ENCODE measurements at places on chromosomes 2 and 18.

DNA sequence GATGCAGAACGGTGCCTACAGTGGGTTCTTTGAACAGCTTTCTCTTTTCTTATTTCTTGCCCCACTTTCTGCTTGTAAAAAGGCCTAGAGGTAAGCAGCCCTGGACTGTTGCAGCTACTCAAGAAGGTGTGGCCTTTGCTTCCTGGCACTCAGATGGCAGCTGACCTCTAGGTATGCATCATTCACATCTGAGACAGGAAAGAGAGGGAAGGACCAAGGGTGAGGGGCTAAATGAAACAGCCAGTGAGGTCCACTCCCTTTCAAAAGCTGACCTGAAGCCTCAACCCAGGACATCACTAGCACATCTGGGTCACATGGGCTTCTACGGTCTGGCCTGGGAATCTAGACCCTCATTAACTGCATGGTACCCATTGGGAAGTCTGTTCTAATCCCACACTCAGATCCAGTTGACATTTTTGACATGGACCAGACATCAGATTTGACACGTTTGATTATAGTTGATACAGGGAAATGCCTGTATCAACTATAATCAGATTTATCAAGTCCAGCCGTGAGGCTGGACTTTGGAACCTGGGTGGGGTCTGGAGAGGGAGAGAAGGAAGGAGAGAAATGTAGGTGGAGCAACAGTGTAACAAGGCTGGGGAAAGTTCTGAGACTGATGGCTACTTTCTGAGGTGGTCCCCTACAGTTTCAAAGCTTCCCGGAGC is 60.2 kb downstream of the E2F6 start:
- no peak for DNase-seq

- no peak for DNase-seq
Measured at GRCh38 chr2:217714287-217714751, 288.5 kb downstream of the TNS1 start.

- no peak for DNase-seq
Measured at GRCh38 chr2:113209011-113209645, 35.4 kb downstream of the PSD4 start.

- DNase-seq: no peak
Measured at GRCh38 chr2:99140860-99141109, 722 bp upstream of the C2orf15 start.

DNA sequence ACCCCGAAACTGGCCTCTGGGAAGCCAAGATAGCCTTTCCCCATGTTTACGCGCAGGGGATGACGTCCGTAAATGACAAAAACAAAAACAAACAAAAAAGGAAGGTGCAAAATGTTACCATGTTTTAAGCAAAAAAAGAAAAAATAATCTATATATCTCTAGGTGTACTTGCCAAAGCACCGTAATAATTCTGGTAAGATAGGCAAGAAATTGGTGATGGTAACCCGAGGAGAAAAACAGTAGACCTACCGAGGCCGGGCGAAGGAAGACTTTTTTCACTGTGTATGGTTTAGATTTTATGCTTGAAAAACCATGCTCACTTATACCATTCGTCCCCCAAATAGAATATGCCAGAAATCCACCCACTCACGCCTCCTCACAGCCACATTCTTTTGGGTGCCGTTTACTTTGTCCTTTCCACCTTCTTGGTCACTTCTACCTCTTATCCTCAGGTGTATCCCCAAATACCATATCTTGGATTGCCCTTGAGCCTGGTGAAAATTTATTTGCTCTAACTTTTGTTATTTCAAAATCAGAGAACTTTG is 8.0 kb downstream of the GATA6 start:
- no peak for DNase-seq

- no peak for DNase-seq
Measured at GRCh38 chr18:12442946-12443345, 35.2 kb downstream of the PRELID3A start.

DNA sequence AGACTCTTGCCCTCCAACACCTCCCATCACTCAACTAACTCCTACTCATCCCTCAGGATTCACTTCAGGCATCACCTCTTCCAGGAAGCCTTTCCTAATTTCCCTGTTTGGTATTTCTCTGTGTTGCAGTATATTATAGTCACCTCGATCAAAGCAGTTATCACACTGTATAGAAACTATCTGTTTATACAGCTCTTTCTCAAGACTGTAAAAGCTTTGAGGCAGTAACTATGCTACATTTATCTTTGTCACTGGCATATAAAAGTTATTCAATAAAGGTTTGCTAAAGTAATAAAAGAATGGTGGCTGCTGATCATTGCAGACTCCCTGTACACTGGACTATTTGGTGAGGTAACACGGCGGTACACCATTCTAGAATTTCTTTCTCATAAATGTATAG is 284.9 kb downstream of the PAX3 start:
- DNase-seq: no peak
